ENCODE measurements at places on chromosomes 12 and 14.

DNA sequence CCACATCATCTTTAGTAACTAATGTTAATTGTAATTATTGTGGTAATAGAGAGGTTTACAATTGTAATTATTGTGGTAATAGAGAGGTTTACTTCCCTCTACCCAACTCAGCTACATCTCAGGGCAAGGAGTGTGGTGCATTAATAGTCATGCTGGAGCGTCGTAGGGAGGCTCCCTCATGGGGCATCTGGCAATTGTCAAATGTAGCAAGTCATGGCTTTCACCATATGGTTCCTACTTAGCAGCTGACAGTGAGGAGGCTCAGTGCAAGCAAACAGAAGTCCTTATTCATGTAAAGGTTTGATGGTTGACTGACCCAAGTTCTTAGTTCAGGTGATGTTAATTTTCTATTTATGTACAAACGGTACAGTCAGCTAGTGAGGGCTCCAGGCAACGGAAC lies 1012.0 kb downstream of the FLRT2 start:
- DNase-seq = no peak

- DNase-seq = no peak
Measured at GRCh38 chr14:76673261-76673660, 88.0 kb upstream of the VASH1 start.

GRCh38 chr14:20698018-20698329 lies 9.4 kb downstream of the ANG start:
- no peak for DNase-seq

- no peak for DNase-seq
Measured at GRCh38 chr12:19121449-19122018, 8.0 kb upstream of the PLEKHA5 start.

GRCh38 chr12:113697651-113698509 lies 226.2 kb upstream of the LHX5 start:
- DNase-seq = no peak

- no peak for DNase-seq
Measured at GRCh38 chr14:36826614-36827013, 165.0 kb downstream of the PAX9 start.

- DNase-seq = no peak
Measured at GRCh38 chr14:77709412-77709811, 1.5 kb downstream of the SLIRP start.

DNA sequence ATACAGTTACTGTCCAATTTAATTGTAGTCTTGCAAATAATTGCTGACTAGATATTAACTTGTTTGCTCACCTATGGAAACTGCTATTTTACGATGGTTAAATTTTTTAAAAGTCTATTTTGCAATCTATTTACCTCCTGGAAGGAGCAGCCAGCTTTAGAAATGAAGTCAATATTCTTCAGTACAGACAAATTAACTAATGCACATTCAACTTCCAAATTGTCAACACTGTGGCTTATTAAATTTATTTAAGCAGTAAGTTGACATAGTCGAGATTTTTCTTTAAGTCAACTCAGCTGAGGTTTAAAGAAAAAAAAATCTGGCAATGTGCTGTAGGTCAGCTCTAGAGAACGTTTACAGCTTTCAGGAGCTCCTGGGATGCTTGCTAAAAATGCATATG lies 221.2 kb downstream of the SSPN start:
- no peak for DNase-seq

DNA sequence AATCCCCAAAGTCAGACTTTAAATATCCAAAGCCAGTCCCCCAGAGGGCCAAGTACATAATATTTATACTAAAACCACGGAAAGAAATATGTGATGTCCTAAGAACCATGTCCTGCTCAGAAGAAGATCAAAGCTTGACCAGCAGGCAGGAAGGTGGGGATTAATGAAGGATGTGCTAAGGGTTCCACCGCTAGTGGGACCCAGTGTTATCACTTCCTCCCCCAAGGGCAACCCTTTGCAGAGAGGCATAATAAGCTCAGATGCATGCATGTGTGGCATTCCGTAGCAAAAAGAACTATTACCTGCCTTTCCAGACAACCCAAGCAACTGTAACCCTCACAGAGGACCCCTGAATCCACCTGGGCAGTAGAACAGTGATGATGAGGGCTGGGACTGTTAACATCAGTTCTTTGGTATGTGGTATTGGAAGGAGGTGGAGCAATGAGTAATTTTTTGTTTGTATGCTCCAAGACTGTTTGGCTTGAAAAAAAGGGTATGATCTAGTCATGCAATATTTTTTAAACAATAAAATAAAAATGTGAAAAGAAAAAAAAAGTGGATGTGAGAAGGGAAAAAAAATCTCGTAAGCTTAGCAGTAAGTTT lies 71.7 kb upstream of the ETV6 start:
- DNase-seq = no peak

GRCh38 chr14:68964300-68965093 lies 14.6 kb downstream of the ACTN1 start:
- no peak for DNase-seq

- DNase-seq = no peak
Measured at GRCh38 chr14:69671365-69672030, 60.1 kb downstream of the SUSD6 start.

DNA sequence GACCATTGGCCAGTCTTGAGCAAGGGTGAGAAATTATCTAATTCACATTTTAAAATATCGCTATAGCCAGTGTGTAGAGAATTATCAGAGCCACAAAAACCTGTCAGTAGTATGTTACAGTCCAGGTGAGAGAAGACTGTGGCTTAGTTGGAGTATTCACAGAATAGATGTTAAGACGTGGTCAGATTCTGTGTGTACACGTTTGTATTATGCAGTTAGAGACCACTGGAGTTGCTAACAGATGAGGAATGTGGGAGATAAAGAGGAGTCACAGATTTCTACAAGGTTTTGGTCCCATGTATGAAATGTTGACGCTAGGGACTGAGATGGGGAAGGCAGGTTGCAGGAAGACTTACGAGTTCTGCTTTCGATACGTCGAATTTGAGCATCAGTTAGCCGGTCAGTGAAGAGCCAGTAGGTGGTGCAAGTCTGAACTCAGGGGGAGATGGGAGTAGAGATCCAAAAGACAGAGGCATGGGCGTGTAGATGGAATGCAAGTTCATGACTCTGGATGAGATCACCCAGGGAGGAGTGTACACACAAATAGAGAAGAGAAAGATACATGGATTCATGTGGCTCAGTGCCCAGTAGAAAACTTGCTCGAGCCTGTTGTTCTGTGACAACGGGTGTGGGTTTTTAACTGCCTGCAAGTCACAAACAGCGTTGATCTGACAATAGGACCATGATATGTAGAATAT lies 114.8 kb upstream of the FLRT2 start:
- DNase-seq = no peak

GRCh38 chr12:123057513-123058265 lies 77.2 kb downstream of the ARL6IP4 start:
- no peak for DNase-seq

DNA sequence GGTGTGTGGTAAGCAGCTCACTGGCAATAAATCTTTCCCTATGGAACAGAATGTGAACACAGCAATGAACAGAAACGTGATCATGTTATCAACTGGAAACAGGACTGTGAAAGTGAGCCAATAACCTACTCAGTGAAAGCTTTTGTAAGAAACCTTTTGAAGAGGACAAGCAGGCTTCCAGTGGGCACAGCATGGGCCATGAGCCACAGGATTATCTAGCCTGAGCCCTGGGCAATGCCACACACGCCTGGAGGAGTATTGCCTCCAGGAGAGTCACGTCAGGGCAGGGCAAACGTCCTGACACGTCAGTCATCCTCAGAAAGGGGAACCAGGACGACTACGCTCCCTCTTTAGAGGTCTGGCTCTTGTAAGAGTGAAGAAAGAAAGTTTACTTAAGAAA lies 32.3 kb downstream of the NRDE2 start:
- no peak for DNase-seq

- DNase-seq = no peak
Measured at GRCh38 chr14:100103250-100104005, 38.2 kb downstream of the EVL start.

DNA sequence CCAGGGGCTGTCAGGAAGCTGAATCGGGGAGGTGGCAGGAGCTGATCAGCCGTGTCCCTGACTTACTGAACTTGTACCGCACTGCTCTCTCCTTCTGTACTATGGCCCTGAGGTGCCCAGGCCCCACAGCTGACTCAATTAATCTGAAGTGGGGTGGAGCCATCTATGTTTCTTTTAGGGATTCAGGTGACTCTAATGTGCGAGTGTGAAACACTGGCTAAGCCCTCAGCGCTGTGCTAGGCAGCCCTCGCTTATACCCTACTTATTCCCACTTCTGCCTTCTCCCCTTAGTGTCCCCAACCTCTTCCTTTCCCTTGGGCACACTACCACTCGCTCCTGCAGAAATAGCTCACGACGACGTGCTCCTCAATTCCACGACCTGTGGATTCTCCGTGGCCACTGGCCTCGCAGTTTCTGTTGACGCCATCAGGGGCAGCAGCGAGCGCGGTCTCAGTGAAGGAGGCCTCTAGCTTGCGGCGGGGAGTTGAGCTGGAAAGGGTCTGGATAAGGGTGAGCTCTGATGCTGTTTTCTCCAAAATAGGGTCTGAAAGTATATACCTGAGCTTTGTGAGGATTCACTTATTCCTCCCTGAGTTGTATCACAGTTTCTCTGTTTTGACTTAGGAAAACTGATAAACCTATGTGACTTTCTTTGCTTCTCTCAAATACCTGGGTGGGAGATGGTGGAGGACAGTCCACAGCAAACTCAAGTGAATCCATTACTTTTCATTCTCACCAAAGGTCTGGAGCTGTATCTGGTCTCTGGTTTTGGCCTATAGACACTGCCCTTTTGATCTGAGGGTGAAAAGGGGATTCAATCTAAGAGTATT lies 167.6 kb downstream of the SLC41A2 start:
- DNase-seq = peak; percentile 19

GRCh38 chr14:69153152-69153872 lies 393 bp upstream of the DCAF5 start:
- DNase-seq = peak; percentile 87

DNA sequence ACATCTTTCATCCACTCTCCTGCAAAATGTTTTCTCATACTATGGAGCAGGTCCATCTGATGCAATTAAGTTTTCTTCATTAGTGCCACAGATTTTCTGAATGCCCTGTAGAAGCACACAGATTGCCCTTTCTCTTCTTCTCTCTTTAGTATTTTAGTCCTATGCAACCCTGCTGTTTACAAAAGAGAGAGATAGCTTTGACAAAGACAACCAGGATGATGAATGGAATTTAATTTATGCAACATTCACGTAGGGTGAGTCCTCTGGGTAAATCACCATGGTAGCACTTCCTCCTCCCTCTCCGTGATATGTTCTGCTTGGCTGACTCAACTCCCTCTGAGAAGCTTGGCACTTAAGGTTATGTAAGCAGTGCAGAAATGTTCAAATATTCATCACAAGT lies 400.9 kb upstream of the PDE3A start:
- DNase-seq = peak; percentile 54

- DNase-seq = no peak
Measured at GRCh38 chr12:95205016-95205624, 12.1 kb downstream of the FGD6 start.

GRCh38 chr12:29032446-29032845 lies 116.6 kb upstream of the FAR2 start:
- DNase-seq = no peak

- DNase-seq = no peak
Measured at GRCh38 chr12:1127021-1127420, 136.0 kb downstream of the ERC1 start.

GRCh38 chr14:61480704-61481285 lies 159.4 kb downstream of the PRKCH start:
- DNase-seq = no peak

- peak; percentile 54 for DNase-seq
Measured at GRCh38 chr14:21039585-21040369, 2.4 kb upstream of the RNASE7 start.

- DNase-seq = no peak
Measured at GRCh38 chr12:108602976-108603704, 5.3 kb upstream of the TMEM119 start.

DNA sequence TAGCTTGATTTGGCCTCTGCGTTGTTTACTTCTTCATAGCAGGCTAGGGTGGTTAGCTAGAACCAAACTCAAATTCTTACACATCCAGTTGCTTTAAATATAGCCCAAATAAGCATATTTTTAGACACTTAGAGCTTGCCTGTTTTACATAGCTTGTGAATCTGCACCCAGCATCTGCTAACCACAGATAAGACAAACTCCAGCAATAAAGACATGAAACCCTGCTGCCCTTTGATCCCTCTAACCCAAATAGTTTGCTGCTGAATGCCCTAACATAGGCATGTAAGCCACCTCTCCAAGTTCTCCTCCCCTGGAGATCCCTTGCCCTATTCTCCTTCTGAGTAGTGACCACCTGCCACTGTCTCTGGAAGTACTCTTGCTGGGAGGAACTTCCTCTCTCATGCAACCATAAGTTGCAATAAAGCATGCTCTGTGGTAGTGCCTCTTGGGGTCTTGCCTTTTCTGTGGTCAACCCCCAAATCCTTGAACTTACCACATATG lies 185.6 kb downstream of the TMEM117 start:
- no peak for DNase-seq

GRCh38 chr14:33475623-33476022 lies 475.3 kb downstream of the EGLN3 start:
- peak; percentile 50 for DNase-seq

GRCh38 chr12:50916292-50916691 lies 36.1 kb upstream of the HIGD1C start:
- DNase-seq = no peak

DNA sequence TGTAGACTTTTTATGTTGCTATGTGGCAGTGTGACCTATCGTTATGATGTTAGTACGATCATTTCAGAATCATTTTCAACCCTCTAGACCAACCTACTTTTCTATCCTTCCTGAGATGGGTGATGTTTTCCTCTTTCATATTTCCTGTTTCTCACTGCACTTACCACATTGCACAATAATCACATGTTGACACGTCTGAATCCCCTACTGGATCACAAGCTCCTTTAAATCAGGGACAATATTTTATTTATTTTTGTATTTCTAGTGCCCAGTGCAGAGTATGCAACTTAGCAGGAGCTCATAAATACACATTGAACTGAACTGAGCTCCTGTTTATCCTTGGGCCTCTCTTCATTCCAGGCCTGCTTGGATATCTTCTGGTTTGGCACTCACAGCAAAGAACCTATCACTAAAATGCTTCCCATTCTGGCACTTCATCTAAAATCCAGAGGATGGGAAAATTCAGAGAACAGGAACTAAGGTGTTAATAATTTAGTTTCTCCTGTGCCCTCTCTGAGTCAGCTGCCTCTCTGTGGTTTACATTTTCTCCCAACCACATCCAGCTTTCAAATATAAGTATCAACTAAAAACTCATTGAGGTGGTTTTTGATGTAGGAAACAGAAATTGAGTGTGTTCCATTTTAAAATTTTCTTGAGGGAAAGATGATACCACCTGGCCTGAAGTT lies 69.4 kb upstream of the DYRK2 start:
- no peak for DNase-seq

- no peak for DNase-seq
Measured at GRCh38 chr12:49541140-49541861, 2.5 kb downstream of the KCNH3 start.
